ENCODE measurements at places on chromosomes 16 and 17. TPM values are rescaled to one million over a fixed set of nuclear protein-coding genes. Genes with fewer than 3 reads are reported as not detected.
A peak's percentile ranks its signal among the peaks of the same experiment; 100 is the strongest.

GRCh38 chr16:30472328-30472942, at the start of gene ITGAL:
Gene ITGAL (plus strand): TSS chr16:30472742. CDS start chr16:30472838, 96 bp downstream.
- DNase-seq, result peak; percentile 84

DNA sequence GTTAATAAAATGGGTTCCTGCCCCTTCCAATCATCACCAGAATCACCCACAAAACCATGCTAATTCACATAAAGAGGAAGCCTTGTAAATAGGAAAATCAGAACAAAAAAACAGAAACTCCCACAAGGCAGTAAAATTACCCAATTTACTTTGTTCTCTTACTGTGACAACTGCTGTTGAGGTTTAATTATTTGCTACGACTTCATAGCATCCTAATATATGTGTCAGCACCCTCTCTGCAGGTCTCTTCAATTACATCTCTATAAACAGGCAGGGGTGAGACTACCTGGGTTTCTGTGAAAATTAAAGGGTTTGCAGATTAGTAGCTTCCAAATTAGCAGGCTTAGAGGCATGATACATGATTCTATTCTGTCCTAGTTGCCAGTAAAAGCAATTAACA, 2.7 kb downstream of the WDR59 start:
- DNase-seq, result no peak

DNA sequence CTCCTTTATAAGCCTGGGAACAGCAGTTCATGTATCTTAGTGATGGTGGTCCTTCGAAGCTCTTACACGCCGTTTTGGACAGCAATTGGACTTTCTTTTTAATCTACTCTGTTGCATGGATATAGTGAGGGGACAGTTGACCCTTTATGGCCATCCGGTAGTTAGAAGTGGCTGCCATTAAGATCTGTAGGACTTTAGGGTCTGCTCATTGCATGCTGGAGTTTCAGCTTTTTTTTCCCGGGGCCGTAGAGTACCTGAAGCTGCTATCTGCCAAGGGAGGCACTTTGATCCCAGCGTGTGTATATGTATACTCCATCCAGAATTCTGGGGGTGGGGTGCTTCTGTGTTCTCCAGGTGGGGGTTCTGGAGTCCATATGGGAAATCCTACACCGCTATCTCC, 1.2 kb downstream of the CYB5D1 start:
- no peak for DNase-seq

GRCh38 chr17:57927048-57927723, 28.0 kb downstream of the CUEDC1 start:
- no peak for DNase-seq

- no peak for DNase-seq
These were observed 199.1 kb upstream of the GOT2 start for GRCh38 chr16:58933186-58933585.

DNA sequence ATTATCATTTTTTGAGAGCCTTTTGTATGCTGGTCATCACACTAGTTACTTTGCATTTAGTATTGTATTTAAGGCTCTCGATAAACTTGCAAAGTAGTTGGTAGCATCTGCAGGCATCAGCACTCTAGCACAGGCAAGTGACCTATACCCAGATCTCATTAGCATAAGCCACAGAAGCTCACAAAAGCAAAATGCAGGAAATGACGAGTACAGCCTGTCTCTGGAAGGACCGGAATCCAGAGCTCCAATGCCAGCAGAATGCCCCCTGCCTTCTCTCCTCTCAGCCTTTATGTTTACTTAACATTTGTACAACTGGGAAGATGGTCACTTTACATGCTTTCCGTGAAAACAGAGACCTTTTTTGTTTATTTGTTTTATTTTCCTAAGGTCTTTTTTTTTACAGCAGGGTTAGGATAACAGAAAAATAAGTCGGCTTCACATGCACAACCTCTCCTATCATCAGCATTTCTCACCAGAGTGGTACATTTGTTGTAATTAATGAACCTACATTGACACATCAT, 45.4 kb upstream of the MYOCD start:
- no peak for DNase-seq

- no peak for DNase-seq
These were observed 6.2 kb downstream of the RPS6KB1 start for GRCh38 chr17:59899099-59899498.

- no peak for DNase-seq
These were observed 27.5 kb downstream of the NLRC5 start for GRCh38 chr16:57016831-57017230.

DNA sequence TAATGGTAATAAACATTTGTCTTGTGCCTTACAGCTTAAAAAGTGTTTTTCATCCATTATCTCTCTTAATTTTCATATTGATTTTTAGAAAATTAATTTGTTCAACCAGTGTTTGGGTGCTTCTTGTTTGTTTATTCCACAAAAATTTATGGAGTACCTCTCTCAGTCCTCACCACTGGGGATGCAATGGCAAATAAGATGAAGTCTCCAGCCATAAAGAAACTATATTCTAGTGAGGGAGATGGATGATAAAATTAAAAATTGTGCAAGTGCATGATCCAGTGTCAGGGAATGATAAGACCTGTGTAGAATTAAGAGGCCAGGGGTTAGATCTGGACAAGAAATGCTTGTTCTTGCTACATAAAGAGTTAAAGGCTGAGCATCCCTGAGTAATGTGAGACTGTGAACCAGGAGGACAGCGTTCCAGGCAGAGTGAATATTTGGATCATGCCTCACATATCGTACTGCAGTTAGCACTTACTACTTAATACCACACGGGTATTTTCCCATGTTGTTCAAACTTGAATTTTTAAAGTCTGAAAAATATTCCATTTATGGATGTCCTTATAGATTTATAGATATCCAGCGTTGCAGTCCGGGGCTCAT, 535.7 kb upstream of the HSBP1 start:
- no peak for DNase-seq

DNA sequence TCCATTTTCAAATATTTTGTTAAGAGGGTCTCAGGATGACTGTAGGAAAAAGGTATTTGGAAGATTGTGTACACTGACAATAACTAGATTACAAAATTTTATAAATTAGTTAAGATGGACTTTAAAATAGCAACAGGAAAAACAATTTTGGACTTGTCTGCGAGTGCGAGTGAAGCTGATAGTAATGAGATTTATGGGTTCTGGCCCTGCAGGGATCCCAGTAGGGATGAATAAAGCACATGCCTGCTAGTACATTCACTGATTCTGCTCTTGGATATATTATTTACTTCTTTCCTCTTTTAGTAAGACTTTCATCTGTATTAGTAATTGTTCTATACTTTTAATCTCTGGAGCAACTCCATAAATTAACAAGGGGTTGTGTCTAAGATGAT, 28.2 kb downstream of the PRKCA start:
- no peak for DNase-seq

GRCh38 chr17:74882517-74883240, 9.9 kb upstream of the FDXR start:
- no peak for DNase-seq

DNA sequence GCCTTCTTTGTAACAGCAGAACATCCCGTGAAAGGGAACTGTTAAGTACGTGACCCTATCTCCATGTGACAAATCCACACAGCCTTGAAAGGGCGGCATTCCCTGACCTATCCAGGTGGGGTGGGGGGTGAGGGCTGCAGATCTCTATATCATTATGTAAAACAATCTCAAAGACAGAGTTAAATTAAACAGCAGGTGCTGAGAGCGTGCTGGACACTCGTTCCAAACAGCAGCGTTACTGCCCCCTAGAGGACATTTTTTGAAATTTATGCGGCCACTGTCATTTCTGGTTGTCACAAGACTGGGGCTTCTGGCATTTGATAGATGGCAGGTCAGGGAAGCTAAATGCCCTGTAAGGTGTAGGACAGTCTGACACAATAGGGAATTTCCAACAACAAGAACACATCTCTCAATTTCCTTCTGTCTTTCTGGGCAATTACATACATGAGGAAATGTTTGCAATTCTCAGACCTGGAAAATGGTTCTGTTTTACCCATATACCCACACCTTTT, 6.7 kb upstream of the SLC25A39 start:
- DNase-seq, result peak; percentile 50

DNA sequence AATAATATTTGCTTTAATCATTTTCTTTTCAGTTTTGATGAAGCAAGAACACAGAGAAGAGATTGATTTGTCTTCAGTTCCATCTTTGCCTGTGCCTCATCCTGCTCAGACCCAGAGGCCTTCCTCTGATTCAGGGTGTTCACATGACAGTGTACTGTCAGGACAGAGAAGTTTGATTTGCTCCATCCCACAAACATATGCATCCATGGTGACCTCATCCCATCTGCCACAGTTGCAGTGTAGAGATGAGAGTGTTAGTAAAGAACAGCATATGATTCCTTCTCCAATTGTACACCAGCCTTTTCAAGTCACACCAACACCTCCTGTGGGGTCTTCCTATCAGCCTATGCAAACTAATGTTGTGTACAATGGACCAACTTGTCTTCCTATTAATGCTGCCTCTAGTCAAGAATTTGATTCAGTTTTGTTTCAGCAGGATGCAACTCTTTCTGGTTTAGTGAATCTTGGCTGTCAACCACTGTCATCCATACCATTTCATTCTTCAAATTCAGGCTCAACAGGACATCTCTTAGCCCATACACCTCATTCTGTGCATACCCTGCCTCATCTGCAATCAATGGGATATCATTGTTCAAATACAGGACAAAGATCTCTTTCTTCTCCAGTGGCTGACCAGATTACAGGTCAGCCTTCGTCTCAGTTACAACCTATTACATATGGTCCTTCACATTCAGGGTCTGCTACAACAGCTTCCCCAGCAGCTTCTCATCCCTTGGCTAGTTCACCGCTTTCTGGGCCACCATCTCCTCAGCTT, 45.0 kb downstream of the ESRP2 start:
- DNase-seq, result no peak

GRCh38 chr17:35257208-35257659, 14.4 kb downstream of the SLFN5 start:
- DNase-seq, result no peak

DNA sequence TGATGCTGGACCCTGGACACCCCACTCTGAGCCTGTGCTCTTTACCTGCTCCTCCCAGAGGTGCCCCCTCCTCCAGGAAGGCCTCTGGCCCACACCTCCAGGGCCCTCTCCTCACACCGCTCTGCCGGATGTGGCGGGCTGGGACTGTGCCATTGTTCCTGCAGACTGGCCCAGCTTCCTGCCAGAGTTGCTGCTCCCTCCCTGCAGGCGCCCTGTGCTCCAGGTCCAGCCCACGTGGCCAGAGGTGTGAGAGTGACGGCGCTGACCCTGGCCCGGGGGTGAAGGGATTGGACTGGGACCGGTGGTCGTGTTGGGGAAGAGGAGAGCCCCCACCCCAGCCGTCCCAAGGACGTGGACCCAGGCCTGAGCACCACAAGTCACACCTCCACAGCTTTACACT, 5.7 kb downstream of the E4F1 start:
- no peak for DNase-seq

DNA sequence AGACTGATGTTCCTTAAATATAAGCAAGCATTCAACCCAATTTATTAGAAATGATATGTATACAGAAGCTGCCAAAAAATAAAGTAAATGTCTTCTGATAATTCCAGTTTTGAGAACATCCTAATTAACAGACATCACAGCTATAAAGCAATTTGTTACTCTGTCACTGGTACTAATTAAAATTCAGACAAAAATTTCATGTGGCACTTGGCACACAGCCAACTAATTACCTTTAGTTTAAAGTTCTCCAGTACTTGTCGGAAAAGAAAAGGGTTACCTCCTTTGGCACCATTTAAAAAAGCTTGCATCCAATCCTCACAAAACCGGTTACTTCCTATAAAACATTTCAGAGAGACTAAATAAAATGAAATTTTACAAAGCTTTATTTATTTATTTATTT, 8.8 kb downstream of the C17orf75 start:
- no peak for DNase-seq

GRCh38 chr17:20122254-20122879, 113.2 kb downstream of the SPECC1 start:
- no peak for DNase-seq

- DNase-seq, result peak; percentile 68
These were observed at the start of gene MSLN for GRCh38 chr16:760545-761343. Gene MSLN (plus strand): TSS chr16:760734. CDS start chr16:762681, 1,947 bp downstream.

The CPSF4L gene
- not detected for total RNA-seq

The ZG16 gene
- not detected for total RNA-seq

The NOXO1 gene
- total RNA-seq, result 0.22 TPM

The MYO19 gene
- 16.1 TPM for total RNA-seq

The ITGA2B gene
- 0.78 TPM for total RNA-seq

The OTOP3 gene
- not detected for total RNA-seq

The EIF1 gene
- total RNA-seq, result 1,166 TPM

The NAGS gene
- 0.68 TPM for total RNA-seq

The NACA2 gene
- not detected for total RNA-seq

The SDK2 gene
- total RNA-seq, result 1.6 TPM

The CD79B gene
- 6.9 TPM for total RNA-seq

The GPR139 gene
- total RNA-seq, result not detected

The MT3 gene
- total RNA-seq, result 5.9 TPM

Measured in Right ventricle myocardium inferior (tissue), 1 donor.